CD4-positive, CD25-positive, alpha-beta regulatory T cell (primary cell): ENCODE measurements at places on chromosomes 3 and 15.

DNA sequence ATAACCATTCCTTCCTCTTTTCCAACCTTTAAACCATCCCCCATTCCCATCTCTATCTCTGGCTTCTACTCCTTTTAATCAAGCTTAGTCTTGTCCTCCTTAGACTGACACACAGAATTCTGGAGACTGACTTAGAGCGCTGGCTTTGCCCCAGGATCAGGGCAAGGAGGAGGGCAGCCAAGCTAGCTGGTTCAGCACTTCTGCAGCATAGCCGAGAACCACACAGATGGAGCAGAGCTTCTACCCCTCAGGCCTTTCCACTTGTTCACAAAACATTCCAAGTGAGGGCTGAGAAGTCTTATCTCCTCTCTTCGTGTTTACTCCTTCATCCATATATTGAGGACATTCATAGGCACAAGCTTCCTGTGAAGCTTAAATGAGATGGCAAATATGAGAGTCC is 246.5 kb upstream of the PEX5L start:
- DNase-seq, result no peak

DNA sequence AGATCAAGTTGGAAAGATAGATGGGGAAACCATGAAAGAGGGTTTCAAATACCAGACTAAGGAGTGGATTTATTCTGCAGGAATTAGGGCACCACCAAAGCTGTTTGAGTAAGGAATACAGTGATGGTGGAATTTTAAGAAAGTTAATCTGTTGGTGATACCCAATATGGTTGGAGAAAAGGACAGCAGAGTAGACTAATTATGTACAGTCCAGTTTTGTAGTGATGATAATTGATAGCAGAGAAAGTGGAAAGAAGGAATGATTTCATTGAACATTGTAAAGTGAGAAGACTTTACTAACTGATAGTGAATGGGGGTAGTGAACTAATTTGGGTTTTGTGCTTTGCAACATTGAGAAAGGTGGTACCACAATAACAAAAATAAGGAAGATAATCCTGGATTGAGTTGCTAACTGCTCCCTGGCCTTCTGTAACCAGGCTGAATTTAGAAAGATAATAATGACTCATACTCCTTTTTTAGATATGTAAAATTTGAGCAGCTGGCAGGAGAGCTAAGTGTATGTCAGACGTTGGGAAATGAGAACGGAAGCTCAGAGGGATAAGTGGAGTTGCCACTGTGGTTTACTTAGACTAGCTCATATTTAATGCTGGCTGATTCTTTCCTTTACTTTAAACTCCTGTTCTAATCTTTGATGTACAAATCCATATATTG is 16.9 kb downstream of the TCAIM start:
- DNase-seq, result no peak

GRCh38 chr15:96187341-96188305 is 142.9 kb upstream of the NR2F2 start:
- no peak for DNase-seq

GRCh38 chr3:106082616-106083015 is 213.8 kb upstream of the CBLB start:
- DNase-seq, result no peak

- no peak for DNase-seq
These were observed 21.9 kb downstream of the OSTN start for GRCh38 chr3:191220908-191221307.
